ENCODE measurements at places on chromosomes 2 and 18.

DNA sequence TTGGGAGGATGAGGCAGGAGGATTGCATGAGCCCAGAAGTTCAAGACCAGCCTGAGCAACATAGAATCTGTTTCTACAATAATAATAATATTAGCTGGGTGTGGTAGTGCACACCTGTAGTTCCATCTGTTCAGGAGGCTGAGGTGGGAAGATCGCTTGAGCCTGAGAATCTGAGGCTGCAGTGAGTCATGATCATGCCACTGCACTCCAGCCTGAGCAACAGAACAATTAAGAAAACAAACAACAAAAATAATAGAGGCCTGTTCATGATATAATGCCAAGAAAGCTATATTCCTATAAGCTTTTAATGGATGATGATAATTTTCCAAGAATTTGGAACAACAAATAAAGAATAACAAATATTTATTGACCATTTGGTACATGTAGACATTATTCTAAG lies 6.9 kb upstream of the CCBE1 start:
- DNase-seq = no peak

- no peak for DNase-seq
Observed at GRCh38 chr2:236219411-236219810, 44.8 kb downstream of the ASB18 start.

- no peak for DNase-seq
Observed at GRCh38 chr18:76875390-76876325, 53.3 kb downstream of the ZNF236 start.

DNA sequence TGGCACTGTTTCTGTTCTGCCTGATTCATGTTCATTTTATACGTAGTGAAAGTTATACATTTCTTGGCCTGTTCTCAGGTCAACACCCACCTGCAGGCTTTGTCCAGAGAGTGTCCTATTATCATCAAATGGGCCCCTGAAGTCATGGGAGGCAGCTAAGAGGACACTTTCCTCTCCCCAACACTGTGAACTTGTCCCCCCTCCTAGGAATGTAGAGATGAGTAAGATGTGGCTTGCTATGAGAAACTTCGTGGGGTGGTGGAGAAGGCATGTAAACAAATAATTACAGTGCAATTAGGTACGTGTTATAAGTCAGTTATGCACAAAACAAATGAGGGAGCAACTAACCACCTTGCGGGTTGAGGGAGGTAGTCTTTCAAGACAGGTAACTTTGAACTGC lies 57.9 kb downstream of the COL4A3 start:
- no peak for DNase-seq

All from stimulated activated CD8-positive, alpha-beta memory T cell treated with anti-CD3 and anti-CD28 coated beads, Interleukin-15, amount 100 ng/mL, for 48 hours (primary cell).